ENCODE measurements at places on chromosomes 3 and 15.
A peak's percentile ranks its signal among the peaks of the same experiment; 100 is the strongest.

- DNase-seq = no peak
These were observed 310.0 kb downstream of the SHQ1 start for GRCh38 chr3:72538070-72538745.

- DNase-seq = no peak
These were observed 484.4 kb upstream of the TPRG1 start for GRCh38 chr3:188687389-188687788.

DNA sequence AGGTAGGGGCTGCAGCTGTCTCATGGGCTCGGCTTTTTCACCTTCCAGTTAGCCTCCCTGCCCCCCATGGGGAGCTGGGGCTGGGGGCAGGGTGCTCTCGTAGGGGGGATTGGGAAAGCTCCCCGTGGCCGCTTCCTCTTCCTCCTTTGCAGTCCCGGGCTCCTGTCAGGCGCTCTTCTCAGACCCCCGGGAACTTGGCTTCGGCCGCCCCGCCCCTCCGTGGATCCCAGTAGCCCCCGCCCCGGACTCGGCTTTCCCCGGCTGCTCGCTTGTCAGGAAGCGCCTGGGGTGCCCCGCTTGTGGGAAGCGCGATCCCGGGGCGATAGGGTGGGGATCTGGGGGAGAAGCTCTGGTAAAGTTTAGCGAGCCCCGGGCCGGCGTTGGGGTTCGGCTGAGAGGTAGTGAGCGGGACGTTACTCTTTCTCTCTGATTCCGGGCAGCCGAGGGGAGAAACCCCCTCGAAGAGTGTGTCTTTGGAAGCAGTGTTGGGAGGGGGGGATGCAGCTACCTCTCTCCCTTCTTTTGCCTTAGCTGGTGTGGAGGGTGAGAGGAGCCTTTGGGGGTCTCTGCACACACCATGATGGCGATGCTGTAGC lies 611 bp downstream of the PIAS1 start:
- peak; percentile 56 for DNase-seq

DNA sequence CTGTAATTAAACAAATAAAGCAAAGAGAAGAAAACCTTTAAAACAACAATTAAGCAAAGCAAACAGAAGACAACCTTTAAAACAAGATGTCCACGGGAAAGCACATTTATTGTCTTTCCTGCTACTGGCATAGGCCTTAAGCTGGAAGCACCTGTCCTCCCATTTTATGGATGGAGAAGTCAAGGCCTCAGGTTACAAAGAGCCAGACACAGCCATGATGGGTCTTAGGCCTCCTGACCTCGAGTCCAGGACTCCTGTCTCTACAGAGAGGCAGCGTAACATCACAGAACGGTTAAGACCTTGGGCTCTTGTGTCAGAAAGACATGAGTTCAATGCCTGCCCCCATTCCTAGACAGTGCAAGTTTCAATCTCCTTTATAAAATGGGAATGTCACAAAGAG lies 54.7 kb upstream of the INSYN1 start:
- no peak for DNase-seq

- DNase-seq = peak; percentile 8
These were observed 51.9 kb upstream of the KLF13 start for GRCh38 chr15:31274496-31275330.

DNA sequence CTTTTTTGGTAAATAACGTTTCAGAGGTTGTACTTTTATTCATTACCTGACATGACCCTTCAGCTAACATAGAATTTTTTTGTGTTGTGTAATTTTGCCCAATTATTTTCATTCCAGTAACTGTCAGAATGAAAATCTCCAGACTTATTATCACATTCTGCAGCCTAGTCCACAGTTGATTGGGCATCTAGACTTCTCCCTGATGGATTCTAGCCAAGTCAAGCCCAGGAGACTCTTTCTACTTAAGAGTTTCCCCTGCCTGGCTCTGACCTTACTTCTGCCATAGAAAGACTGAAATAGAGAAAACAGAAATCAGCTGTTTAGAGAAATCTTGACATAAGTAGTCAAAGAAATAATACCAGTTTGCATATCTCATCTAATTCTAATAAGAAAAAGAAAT lies 82.9 kb upstream of the CDAN1 start:
- no peak for DNase-seq

DNA sequence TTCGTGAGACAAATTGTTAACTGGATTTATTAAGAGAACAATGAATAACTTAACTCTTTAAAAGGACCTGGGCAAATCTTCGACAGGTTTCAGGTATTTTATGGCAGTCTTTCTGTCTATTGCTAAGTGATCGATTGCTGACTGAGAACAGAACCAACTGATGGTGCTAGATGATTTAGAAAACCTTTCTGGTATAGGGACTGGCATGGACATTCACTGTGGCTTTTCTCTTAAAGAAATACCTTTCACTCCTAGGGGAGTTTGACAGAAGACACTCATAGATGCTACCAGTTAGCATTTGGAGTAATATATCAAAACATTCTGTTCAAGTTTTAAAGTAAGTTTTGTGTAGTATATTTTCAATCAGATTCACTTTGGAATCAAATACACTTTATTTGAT lies 654 bp downstream of the PPARG start:
- no peak for DNase-seq

GRCh38 chr3:125146626-125147490 lies 65.7 kb downstream of the SLC12A8 start:
- peak; percentile 77 for DNase-seq

DNA sequence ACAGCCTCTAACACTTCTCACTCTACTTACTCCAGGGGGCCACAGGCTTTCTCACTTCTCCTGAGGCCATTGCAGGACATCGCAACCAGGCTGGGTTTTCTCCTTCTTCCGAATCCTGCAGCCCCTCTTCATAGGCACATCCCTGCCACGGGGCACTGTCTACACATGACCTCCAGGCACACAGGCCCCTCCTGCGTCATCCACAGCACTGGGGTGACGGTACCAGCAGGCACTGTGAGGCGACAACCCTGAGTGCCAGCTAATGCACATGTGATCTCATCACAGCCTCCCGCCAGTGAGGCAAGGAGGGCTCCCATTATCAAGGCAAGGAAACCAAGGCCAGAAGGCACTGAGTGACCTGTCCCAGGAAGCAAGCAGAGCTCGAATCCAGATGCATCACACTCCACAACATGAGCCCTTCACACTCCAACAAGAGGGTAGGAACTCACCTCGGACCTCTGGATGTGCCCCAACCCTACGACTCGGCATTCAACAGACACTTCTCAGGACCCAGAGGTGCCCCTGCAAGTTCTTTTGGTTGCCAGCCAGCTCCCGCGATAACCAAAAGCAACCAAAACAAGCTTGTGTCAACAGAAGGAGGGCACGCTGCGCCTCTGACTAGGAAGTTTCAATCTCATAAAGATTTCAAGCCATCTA lies 16.7 kb downstream of the FAM174B start:
- DNase-seq = no peak

DNA sequence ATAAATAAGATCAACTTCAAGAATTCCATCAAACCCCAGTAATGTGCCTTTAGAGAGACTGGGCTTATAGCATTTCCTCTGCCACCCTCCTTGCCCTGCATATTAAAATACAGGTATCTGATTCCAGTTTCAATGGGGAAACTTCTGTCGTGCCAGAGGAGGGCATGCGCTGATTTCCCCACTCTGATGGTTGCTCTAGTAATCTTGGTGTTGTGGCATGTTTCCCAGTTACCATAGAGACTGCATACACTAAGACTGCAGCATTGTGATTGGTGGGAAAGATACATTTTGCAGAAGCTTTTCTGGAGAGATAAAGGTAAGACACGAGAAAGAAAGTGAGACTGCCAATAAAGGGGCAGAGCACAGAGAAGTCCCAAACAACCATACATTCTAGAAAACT lies 225.6 kb downstream of the TIGIT start:
- no peak for DNase-seq

- no peak for DNase-seq
These were observed 361.3 kb downstream of the SV2B start for GRCh38 chr15:91461377-91461776.
